ENCODE measurements at places on chromosomes 4 and X. TPM values are rescaled to one million over a fixed set of nuclear protein-coding genes. Genes with fewer than 3 reads are reported as not detected.

- DNase-seq = no peak
Observed at GRCh38 chrX:120358737-120359456, 3.0 kb upstream of the ATP1B4 start.

- no peak for DNase-seq
Observed at GRCh38 chr4:68360231-68360968, 10.5 kb upstream of the YTHDC1 start.

GRCh38 chrX:36445566-36445965, 526.0 kb downstream of the CFAP47 start:
- no peak for DNase-seq

DNA sequence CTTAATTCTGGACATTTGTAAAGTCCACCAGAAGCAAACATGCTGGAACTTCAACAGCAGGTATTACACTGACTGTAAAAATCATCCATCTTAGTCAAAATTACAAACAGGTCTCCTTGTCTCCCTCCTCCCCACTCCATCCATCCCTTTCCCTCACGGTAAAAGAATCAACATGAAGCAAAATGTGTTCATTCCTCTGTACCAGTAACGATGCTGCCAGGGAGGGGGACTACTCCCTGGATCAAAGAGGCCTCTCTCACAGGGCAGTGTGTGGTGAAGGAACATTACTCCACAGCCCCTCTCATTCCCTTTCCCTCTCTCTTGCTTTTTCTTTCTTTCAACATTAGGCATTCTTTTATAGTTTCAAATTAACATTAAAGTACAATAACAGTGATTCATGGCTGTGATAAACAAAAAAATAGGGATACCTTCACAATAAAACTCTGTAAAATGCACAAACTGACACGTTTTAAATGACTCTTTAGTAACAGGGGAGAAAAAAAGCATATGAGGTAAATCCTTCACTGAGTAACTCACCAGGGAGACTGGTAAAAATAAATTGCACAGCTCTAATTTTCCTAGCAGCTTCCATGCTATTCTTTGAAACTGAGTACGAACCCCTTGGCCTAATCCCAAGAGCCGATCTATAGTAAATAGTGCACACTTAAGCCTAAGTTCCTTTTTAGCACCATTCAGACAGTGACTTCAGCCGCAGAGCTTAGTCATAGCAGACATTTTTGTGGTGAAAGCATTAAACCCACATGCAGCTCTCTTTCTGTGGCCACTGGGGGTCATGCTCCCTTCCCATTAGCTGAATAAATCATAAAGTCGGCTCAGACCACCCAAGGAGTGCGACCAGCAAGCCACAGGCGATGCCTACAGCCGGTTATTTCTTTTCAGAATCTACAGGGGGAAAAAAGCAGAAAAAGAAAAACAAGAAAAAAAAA, 215.6 kb upstream of the GYPA start:
- peak; percentile 80 for DNase-seq

DNA sequence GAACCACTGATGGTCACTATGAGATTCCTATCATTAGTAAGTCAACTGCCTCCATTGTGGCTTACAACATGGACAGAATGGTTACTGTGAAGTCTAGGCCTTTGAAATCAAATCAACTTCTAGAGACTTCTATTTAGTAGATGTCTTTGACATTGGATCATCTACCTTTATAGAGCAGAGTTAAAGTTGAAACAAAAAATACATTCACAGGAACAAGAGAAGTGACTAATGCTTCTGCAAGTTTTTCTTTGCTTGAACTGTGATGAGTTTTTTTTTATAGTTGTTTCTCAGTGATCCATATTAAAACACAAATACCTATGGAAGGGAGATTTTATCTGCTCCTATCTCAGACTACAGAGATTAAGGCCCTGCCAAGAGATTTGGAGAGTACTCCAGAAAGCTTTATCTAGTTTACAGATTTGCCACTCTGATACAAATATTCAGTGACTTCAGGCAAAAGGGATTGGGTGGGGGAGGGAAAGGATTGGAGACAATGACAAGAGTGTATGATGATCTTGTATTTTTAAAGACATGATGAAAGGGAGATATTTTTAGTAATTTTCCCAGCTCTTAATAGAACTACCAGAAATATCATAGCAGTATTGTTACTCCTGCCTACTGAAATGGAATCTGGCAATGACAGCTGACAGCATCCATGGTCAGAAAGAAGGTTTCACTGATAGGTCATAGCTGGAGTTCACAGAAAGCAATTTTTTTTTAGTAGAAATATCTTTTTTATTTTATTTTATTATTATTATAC, 16.0 kb upstream of the EPGN start:
- peak; percentile 4 for DNase-seq

The ODAM gene
- total RNA-seq = not detected
